ENCODE measurements at places on chromosomes 5 and 9. TPM values are rescaled to one million over a fixed set of nuclear protein-coding genes. Genes with fewer than 3 reads are reported as not detected.

Gene EIF4E1B
- not detected for polyA plus RNA-seq

Gene PCDHB13
- polyA plus RNA-seq, result 8.1 TPM

Gene RAB3C
- polyA plus RNA-seq, result 1.9 TPM

Gene RRAGA
- 102 TPM for polyA plus RNA-seq

Gene URM1
- 54.0 TPM for polyA plus RNA-seq

Gene IL3
- polyA plus RNA-seq, result not detected

Gene INSL4
- polyA plus RNA-seq, result not detected

Gene SPINK4
- polyA plus RNA-seq, result not detected

Gene MYORG
- 9.1 TPM for polyA plus RNA-seq

Gene TTC16
- polyA plus RNA-seq, result 0.38 TPM

Gene FOXI1
- 6.3 TPM for polyA plus RNA-seq

Gene CCDC152
- polyA plus RNA-seq, result 11.2 TPM

Gene MTAP
- 43.5 TPM for polyA plus RNA-seq

Gene PCDHGB3
- polyA plus RNA-seq, result 2.4 TPM

Gene LVRN
- 1.2 TPM for polyA plus RNA-seq

Gene OSMR
- 9.7 TPM for polyA plus RNA-seq

Gene GAPT
- 1.3 TPM for polyA plus RNA-seq

Gene FBXO10
- polyA plus RNA-seq, result 12.7 TPM

Gene PGGT1B
- 41.8 TPM for polyA plus RNA-seq

Gene ORM2
- not detected for polyA plus RNA-seq

Gene SLCO6A1
- polyA plus RNA-seq, result not detected

Gene TLR4
- 15.8 TPM for polyA plus RNA-seq

Gene IFNK
- polyA plus RNA-seq, result not detected

Gene PCDHGC5
- 0.24 TPM for polyA plus RNA-seq

Gene PLPPR1
- 23.8 TPM for polyA plus RNA-seq

Gene CDKN2B
- 0.24 TPM for polyA plus RNA-seq

Gene ANKRD18A
- 4.8 TPM for polyA plus RNA-seq

Gene TBC1D13
- 32.6 TPM for polyA plus RNA-seq

Gene CDX1
- 0.73 TPM for polyA plus RNA-seq

Gene PCDHA1
- polyA plus RNA-seq, result 0.03 TPM

Gene PTAR1
- polyA plus RNA-seq, result 54.6 TPM

Gene TNFSF15
- 9.1 TPM for polyA plus RNA-seq

Measured in left renal pelvis (tissue), 4 donors.